ENCODE measurements at places on chromosomes 5 and 9.

DNA sequence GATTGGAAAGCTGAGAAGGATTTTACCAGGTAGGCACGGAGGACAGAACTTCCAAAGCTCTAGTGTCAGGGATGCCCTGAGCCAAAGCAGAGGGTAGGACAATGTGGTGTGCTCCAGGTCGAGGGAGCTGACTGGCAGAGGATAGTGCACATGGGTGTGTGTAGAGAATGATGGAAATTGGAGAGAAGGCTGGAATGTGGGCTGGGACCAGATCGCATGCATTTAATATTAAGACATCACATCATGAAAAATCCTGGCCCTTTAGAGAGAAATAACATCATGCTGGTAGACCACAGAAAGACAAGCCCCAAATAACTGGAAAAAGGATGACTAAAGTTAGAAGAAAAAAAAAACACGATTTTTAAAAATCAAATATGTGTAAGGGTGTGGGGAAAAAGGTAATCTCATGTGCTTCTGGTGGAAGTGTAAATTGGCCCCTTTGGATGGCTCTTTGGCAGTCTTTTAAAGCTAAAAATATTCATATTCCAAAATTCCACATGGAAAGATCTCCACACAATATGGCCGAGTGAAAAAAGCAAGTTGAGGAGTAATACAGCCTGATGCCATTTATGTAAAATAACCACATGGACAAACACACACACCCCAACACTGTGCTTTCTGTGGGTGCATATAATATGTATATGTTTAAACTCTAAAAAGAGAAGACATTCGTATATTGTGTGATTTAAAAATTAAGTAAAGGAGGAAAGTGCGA lies 67.0 kb upstream of the TGFBR1 start:
- DNase-seq, result no peak

- DNase-seq, result no peak
Measured at GRCh38 chr5:147659166-147659929, 123.2 kb downstream of the JAKMIP2 start.

DNA sequence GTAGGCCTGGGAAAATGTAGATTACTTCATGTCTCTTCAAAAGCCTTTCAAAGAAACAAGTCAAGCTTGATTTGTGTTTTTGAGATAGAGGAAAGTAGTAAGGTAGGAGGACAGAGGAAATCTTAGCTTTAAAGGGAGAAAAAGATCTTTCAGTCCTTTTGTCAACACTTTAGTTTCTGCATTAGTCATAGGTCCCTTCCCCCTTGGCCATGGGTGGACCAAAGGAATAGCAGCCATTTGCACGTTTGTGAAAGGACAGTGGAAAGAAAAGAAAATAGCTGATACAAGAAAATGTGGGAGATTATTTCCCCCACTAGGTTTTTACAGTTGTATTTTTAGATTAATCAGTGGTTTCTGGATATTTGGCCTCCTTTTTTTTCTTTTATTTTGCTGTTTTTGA lies 121.9 kb upstream of the GRHPR start:
- peak; percentile 30 for DNase-seq

GRCh38 chr5:39714036-39714698 lies 289.4 kb upstream of the DAB2 start:
- peak; percentile 76 for DNase-seq

DNA sequence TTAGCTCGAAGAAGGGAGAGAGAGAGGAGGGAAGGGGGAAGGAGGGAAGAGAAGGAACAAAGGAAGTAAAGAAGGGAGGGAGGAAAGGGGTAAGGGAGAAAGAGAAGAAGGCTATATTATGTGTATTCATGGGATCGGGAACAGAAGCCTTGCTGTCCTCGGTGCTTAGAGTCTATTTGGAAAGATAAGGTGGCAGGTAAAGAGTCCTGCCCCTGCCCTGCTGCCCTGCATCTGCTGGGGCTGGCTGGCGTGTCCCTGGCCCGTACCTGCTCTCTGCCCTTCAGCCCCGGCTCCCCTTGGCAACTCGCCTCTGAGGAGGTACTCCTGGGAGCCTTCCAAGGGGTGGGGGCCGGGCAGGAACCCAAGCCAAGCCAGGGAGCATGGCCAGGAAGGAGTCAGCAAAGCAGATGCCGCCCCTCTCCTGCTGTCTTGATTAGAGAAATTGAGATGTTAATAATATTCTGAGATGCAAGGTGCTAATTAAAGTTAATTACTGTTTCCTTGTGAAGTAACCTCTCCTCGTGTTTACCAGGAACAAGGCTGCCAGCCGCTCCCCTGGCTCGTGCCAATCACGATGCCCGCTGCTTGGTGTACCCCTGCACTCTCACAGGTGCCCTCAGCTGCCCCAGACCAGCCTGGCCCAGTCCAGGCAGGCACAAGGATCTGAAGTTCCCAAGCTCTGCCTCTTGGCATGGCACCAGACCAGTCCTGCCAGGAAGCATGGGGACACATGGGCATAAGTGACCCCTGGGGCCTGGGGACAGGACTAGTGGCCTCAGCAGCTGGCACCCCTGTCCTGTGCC lies 36.6 kb downstream of the PCDH1 start:
- no peak for DNase-seq

DNA sequence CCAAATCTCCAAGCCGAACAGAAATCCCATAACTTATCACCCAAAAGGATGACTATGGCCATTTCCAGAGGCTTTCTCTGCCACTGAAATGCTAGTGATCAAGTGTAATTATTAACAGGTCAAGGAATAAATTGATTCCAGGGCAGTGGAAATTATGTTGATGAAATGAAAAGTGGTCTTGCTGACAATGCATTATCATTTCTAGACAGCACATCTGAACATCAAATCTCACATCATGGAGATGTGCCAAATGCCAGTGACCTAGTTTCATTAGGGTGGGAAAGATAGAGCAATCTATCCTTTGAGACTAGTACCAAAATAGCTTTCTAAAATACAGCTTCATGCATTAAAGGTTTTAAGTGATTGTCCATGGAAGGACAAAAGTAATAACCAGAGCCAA lies 86.1 kb downstream of the AUH start:
- DNase-seq, result no peak

GRCh38 chr9:1460143-1460769 lies 410.1 kb downstream of the DMRT2 start:
- peak; percentile 50 for DNase-seq
